Hair follicular keratinocyte (primary cell): ENCODE measurements at places on chromosomes 13 and 19. TPM values are rescaled to one million over a fixed set of nuclear protein-coding genes. Genes with fewer than 3 reads are reported as not detected.

Gene UBL3
- 8.3 and 9.4 TPM in 2 replicates for total RNA-seq

Gene ZNF154
- 1.0 and 2.0 TPM in 2 replicates for total RNA-seq

Gene SIGLEC5
- total RNA-seq, result not detected in 2 replicates

Gene GPR183
- total RNA-seq, result not detected in 2 replicates

Gene PRODH2
- not detected in 2 replicates for total RNA-seq

Gene METTL21C
- total RNA-seq, result not detected in 2 replicates

Gene KLF5
- 53.8 and 78.4 TPM in 2 replicates for total RNA-seq

Gene PDX1
- not detected in 2 replicates for total RNA-seq

Gene IGSF23
- not detected in 2 replicates for total RNA-seq

Gene TMC4
- 6.6 and 22.6 TPM in 2 replicates for total RNA-seq

Gene WDR87
- not detected in 2 replicates for total RNA-seq

Gene KCNN4
- total RNA-seq, result 9.2 and 19.3 TPM in 2 replicates

Gene OLFM2
- 3.6 and 4.2 TPM in 2 replicates for total RNA-seq

Gene EHD2
- 80.8 and 117 TPM in 2 replicates for total RNA-seq

Gene KLF2
- 0.31 TPM in 1 of 2 replicates, not detected in the other for total RNA-seq

Gene IGLON5
- not detected in 2 replicates for total RNA-seq

Gene SAFB2
- 7.7 and 11.3 TPM in 2 replicates for total RNA-seq

Gene LYPD5
- total RNA-seq, result 2.6 and 4.1 TPM in 2 replicates

Gene PSG6
- not detected in 2 replicates for total RNA-seq

Gene KCNRG
- total RNA-seq, result 0.08 and 0.23 TPM in 2 replicates

Gene GPI
- 219 and 253 TPM in 2 replicates for total RNA-seq

Gene ZNF814
- total RNA-seq, result 2.3 and 5.2 TPM in 2 replicates

Gene IRF2BP1
- total RNA-seq, result 17.1 and 26.2 TPM in 2 replicates

Gene SIGLEC9
- total RNA-seq, result not detected in 2 replicates

Gene PSG11
- not detected in 2 replicates for total RNA-seq

Gene SELENOV
- total RNA-seq, result not detected in 2 replicates

Gene OR4F17
- not detected in 2 replicates for total RNA-seq

Gene CD33
- not detected in 2 replicates for total RNA-seq

Gene COMP
- total RNA-seq, result not detected in 2 replicates

Gene ZNF878
- 0.30 TPM in 1 of 2 replicates, not detected in the other for total RNA-seq
